ENCODE measurements at places on chromosomes 11 and 22.
A peak's percentile ranks its signal among the peaks of the same experiment; 100 is the strongest.

GRCh38 chr11:132054822-132055221, 684.4 kb downstream of the NTM start:
- no peaks in the 10 kb centered on the region for H3K27me3 ChIP-seq
- no peak overlapping the region for H3K4me3 ChIP-seq
- no peaks in the 10 kb centered on the region for H3K36me3 ChIP-seq
- DNase-seq: no peak
- no peak overlapping the region for H3K27ac ChIP-seq

DNA sequence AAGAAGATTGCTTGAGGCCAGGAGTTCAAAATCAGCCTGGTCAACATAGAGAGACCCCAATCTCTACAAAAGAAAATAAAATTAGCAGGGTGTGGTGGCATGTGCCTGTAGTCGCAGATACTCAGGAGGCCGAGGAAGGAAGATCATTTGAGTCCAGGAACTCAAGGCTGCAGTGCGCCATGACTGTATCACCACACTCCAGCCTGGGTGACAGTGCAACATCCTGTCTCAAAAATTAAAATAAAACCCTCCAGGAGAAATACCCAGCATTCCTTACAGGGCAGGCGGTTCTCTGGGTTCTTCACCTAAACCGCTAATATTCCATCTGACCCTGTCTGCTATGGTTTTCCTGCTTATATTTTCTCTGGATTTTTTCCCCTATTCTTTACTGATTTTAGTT, 13.5 kb downstream of the TCF20 start:
- H3K27me3 ChIP-seq: no peaks in the 10 kb centered on the region
- no peak overlapping the region for H3K4me3 ChIP-seq
- peaks cover 26% of the 10 kb centered on the region for H3K4me1 ChIP-seq
- no peak for DNase-seq
- H3K27ac ChIP-seq: no peak overlapping the region

GRCh38 chr11:10454878-10455631, at the start of gene AMPD3:
Gene AMPD3, plus strand, starts transcription at chr11:10455264. Its CDS starts 6,256 bp downstream, at chr11:10461520.
- peak within 1 kb of the TSS; percentile 13 for H3K4me3 ChIP-seq
- no peak within 1 kb of the TSS for H3K27ac ChIP-seq
- no peaks in the 10 kb centered on the region for H3K36me3 ChIP-seq
- H3K27me3 ChIP-seq: peaks cover 40% of the 10 kb centered on the region
- peaks cover 18% of the 10 kb centered on the region for H3K4me1 ChIP-seq
- peak; percentile 22 for DNase-seq

GRCh38 chr11:59625703-59626102, 10.1 kb upstream of the OSBP start:
- no peak overlapping the region for H3K4me3 ChIP-seq
- H3K36me3 ChIP-seq: no peaks in the 10 kb centered on the region
- H3K27me3 ChIP-seq: no peaks in the 10 kb centered on the region
- DNase-seq: no peak
- H3K4me1 ChIP-seq: no peaks in the 10 kb centered on the region

DNA sequence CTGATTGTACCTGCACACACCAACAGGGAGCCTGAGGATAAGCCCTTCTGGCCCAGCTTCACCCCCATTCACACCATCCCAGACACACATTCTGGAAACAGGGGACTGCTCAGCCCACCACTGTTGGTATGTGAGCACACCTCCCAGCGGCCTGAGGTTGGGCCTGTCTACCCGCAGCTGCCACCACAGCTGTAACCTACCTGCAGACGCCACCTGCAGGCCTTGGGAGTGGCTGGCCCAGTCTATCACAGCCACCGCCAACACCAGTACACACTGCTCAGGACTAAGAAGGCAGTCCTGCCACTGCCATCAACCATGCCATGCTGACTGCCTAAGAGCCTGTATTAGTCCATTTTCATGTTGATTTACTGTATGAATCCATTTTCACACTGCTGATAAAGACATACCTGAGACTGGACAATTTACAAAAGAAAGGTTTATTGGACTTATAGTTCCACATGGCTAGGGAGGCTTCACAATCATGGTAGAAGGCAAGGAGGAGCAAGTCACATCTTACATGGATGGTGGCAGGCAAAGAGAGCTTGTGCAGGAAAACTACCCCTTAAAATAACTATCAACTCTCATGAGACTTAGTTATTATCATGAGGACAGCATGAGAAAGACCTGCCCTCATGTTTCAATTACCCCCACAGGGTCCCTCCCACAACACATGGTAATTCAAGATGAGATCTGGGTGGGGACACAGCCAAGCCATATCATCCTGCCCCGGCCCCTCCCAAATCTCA, 30.6 kb downstream of the RSF1 start:
- no peak overlapping the region for H3K27ac ChIP-seq
- no peak overlapping the region for H3K4me3 ChIP-seq

DNA sequence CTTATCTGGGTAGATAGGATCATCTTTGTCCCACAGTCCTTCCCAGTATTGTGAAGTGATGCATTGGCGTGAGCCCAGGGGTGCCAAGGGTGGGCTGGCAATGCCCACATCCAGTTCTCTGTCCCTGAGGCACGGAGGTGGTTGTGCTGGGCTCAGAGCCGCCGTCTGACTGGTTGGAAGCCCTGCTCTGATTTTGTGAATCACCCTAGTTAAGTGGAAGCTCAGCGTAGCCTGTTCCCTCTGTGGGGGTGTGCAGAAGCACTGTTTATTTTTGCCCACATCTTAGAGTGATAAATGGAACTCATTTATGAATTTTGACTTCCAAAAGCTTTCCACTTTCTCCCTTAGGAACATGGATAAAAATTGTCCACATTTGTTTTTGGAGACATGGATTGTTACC, 13.6 kb downstream of the BCR start:
- H3K27ac ChIP-seq: no peak overlapping the region
- no peak for DNase-seq
- peaks cover under 1% of the 10 kb centered on the region for H3K4me1 ChIP-seq
- no peaks in the 10 kb centered on the region for H3K27me3 ChIP-seq
- no peak overlapping the region for H3K4me3 ChIP-seq

All from neural progenitor cell (in vitro differentiated cells).